Right lung (tissue), 10 donors: ENCODE measurements at places on chromosomes 4 and X.

GRCh38 chrX:15529165-15529564, 28.6 kb downstream of the BMX start:
- no peak for DNase-seq

DNA sequence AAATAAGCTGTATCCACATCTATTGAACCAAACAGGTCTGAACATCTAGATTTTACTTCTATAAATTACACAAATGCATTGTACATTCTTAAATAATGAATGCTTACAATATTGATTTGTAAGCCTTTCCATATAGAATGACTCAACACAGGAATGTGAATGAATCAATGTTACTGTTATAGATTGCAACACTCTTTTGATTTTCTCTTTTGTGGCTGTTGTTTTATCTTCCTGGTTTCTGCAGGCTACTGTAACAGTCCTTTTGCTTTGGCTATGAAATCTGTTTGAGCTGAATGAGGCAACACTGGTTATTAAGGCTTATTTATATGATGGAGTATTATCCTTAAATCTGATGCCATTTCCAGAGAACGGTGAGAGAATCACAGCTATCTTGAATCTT, 49.5 kb downstream of the GPR50 start:
- DNase-seq = no peak

GRCh38 chr4:137997496-137997895, 244.7 kb downstream of the SLC7A11 start:
- no peak for DNase-seq

DNA sequence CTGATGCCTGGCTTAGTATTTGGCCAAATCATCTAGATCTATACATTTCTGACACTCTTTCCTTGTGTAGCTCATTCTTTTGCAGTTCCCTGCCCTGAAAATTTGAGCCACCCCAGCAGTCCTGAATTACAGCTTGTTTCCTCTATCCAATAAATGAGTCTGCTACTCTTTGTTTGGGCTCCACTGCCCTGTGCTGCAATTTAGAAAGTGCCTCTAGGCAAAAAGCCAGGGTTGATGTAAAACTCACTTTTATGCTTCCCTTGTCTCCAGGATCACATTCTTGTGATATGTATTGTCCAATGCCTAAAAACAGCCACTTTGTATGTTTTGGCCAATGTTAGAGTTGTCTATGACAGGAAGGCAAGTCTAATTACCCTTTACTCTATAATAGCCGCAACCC, 101.7 kb upstream of the MAP3K15 start:
- DNase-seq = no peak

GRCh38 chrX:63673896-63674295, 111.1 kb downstream of the ARHGEF9 start:
- no peak for DNase-seq
